ENCODE measurements at places on chromosomes 16 and 17.

DNA sequence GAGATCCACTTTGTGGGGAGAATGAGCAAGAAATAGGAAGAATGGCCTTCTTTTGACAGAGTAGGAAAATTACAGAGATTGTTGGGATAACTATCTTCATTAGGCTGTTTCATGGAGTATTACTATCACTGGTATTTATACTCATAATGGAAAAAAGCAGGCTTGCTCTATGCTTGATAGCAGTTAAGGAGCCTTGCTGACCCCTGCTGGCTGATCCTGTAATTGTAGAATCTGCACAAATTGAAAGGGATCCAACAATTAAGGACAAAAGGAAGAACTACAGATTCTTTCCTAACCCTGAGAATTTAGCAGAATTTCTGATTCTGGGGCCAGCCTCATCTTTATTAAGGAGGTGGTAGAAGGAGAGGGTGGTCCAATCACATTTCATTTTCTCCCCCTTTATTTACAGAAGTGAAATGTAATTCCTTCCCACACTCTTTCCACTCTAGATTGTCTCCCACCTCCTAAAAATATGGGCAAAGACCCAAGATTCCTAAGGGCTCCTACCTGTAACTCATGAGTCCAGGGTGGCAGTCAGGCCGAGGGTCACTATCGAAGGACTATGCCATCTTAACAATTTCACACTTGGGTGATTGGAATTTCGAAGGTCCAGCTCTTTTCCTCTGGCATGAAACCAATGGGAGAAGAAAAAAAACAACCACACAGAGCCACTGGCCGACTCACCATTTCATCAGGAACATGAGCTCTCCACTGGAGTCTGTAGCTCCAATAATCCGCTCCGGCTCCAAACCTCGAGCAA, 26.3 kb downstream of the NFE2L1 start:
- peak; percentile 64 for DNase-seq

DNA sequence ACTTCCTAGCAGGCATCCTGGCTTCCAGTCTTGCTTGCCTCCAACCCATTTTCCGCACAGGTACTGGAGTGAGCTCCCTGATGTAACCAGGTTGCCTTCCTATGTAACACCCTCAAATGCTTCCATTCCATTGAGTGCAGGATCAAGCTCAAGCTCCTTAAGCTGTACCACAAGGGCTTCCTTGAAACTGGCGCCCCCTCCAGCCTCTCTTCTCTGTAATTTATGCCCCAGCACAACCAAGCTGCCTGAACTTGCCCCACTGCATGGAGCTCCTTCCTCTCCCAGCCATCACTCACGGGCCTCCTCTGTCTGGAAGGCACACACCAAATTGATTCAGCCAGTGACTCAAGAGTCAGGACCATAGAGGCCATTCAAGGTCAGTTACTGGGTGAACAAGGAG, 234.8 kb upstream of the RPL38 start:
- DNase-seq, result no peak

DNA sequence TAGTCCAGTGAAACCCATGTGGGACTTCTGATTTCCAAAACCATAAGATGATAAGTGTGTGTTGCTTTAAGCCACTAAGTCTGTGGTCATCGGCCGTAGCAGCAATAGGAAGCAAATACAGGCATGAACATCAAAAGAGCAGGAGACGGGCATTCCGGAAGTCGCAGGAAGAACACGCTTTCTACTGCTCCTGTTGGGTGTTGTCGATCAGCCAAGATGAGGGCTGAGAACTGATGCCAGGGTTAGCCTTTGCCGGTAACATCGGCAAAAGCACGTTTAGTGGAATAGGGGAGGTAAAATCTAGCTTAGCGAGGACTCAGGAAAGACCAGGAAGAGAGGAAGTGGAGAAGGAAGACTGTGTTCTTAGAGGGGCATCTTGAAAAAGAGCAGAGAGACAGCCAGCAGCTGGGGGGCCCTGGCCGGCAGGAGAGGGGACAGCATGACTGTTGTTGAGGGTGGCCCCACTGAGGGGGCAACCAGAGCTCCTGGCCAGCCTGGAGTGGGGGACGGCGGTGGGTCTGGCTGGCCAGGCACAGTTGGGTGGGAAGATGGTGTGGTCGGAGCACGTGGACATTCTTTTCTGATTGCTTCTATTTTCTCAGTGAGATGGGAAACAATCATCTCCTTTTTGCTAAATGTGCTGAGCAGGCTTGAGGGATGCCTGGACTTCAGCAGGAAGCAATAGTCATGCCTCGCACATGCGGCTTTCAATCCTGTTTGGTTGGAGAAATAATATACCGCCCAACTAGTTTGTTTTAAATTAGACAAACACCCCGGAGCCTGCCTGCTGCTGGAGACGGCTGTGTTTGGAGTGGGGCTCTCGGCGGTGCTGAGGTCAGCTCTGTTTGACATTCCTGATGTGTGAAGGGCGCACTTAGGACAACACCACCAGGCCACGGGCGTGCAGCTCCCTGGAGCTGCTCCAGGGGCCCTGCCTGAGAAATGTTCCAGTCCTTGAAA, 109.9 kb downstream of the METRNL start:
- no peak for DNase-seq

DNA sequence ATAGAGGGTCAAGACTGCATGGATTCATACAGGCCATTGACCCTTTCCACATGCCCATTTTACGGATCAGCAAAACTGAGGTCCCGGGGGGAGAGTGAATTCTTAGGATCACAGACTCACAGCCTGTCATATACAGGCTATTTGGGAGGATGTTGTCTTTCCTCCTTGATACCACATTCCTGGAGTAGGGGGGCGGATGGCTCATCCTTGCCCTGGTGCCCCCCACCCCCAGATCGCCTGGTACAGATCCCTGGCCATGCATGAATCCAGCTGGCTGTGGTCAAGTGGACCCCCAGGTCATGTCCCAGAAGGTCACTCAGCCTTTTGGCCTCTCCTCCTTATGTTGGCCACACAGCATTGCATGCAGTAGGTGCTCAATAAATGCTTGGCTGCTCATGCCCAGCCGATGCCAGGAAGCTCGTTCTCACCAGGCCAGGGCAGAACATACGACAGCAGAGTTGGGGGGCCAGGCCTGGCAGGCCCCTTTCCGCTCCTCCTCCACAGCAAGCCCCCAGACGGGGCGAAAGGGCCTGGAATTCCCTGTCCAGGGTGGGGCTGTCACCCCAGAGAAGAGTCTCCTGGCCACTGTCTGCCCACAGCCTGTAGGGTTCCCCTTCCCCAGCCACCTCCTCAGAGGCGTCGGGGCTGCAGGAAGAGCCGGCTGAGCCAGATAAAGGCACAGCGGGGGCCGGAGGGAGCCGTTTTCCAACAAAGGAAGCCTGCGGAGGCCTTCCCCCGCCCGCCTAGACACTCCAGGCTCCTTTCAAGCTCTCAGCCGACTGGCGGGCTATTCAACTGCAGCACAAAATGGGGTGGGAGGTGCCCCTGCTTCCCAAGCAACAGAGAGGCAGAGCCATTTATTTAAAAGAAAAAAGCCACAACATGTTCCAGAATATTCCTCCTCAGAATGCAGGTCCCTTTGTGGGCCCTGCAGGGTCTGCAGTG, 215.7 kb upstream of the CIBAR2 start:
- DNase-seq, result no peak

DNA sequence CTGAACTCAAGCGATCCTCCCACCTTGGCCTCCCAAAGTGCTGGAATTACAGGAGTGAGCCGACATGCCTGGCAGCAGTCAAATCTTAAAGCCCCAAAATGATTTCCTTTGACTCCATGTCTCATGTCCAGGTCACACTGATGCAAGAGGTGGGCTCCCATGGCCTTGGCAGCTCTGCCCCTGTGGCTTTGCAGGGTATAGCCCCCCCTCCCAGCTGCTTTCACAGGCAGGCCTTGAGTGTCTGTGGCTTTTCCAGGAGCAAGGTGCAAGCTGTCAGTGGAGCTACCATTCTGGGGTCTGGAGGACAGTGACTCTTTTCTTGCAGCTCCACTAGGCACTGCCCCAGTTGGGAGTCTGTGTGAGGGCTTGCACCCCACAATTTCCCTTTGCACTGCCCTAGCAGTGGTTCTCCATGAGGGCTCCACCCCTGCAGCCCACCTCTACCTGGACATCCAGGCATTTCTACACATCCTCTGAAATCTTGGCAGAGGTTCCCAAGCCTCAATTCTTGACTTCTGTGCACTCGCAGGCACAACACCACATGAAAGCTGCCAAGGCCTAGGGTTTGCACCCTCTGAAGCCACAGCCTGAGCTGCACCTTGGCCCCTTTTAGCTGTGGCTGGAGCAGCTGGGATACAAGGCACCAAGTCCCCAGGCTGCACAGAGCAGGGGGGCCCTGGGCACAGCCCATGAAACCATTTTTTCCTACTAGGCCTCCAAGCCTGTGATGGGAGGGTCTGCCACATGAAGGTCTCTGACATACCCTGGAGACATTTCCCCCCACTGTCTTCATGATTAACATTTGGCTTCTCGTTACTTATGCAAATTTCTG, 79.3 kb upstream of the ARL4D start:
- DNase-seq, result no peak

GRCh38 chr17:64058621-64059020, 38.2 kb upstream of the ICAM2 start:
- DNase-seq, result no peak

DNA sequence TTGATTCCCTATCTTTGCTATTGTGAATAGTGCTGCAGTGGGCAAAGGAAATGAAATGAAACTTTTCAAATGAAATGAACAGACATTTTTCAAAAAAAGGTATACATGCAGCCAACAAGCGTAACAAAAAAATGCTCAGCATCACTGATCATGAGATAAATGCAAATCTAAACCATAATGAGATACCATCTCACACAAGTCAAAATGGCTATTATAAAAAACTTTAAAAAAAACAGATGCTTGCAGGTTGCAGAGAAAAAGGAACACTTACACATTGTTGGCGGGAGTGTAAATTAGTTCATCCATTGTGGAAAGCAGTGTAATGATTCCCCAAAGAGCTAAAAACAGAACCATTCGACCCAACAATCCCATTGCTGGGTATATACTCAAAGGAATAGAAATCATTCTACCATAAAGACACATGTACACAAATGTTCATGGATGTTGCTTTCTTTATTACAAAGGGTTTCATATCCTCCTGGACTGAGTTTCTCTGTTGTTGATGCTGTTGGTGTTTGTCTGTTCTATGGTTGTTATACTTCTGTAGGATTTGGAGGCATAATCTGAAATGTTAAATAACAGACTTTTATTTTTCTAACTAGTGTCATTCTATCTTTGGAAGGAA, 99.3 kb upstream of the SOX9 start:
- no peak for DNase-seq

DNA sequence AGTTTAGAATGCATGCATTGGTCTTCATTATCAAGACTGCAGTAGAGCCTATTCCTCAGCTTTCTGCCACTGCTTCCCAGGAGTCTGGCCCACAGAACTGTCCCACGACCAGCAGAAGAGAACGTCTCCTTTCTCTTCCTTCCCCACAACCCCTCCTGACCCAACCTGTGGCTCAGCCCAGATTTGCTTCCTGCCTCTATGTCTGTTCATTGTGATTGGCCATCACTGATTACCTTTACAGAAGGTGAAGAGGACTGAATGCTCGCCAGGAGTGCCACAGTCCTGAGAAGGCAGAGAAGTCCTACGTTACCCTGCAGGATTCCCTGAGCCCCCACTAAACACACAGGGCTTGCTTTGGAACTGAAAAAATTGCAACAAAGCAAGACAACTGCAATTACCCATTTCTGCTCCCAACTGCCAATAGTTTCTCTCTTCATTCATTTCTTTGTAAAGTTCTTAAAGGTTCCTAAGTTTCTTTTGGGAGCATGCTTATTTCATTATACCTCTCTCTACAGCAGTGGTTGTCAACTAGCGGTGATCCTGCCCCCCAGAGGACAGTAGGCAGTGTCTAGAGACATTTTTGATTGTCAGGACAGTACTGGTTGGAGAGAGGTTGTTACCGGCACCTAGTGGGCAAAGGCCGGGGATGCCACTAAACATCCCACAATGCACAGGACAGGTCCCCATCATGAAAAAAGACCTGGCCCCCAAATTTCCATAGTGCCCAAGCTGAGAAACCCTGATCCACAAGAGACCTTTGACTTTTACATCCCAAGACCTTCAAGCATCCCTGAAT, 4.5 kb upstream of the NAT9 start:
- DNase-seq, result no peak

- no peak for DNase-seq
Measured at GRCh38 chr17:28759256-28759865, 15.6 kb downstream of the TRAF4 start.

GRCh38 chr17:75876190-75876937, 2.0 kb downstream of the TRIM47 start:
- peak; percentile 77 for DNase-seq

DNA sequence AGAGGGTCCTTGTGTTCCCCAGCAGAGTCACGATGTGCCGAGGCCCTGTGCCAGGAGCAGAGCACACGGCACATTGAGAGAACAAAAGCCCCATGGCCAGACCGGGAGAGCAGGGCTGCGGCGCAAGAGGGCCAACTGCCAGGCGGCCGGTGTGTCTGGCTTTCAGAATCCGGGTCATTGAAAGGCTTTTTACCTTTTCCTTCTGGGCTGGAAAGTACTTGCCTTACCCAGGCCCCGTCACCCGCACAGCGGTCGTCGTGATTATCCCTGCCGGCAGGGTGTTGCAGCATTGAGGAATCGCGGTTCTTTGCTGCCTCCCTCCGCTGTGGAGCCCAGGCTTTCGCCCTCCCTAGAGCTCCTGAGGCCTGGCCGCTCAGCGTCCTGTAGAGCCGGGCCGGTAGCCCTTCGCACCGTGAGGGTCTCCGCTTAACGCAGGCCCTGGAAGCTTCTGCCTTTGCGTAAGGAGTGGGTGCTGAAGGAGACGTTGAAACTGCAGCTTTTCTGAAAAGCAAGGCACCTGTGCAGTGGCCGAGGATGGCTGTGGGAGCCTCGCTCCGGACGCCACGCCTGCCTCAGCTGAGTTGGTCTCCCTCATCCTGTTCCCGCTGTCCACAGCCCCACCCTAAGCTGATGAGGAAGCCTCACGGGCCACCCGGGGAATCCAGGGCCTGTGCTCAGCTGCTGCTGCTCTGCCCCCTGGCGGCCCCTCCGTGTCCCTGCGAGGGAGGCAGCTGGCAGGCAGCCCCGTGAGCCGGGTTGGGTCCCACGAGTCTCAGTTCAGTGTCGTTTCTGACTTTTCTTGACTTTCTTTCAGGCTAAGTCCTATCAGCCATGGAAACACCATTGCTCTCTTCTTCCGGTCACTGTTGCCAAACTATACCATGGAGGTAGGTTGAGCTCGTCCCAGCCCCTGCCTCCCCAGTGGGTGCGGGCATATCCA, 8.6 kb upstream of the MC1R start:
- DNase-seq, result peak; percentile 61

- DNase-seq, result no peak
Measured at GRCh38 chr16:62404842-62405611, 368.8 kb upstream of the CDH8 start.

GRCh38 chr17:8838551-8839095, 28.9 kb downstream of the PIK3R6 start:
- DNase-seq, result no peak

Measured in central memory CD4-positive, alpha-beta T cell (primary cell).